ENCODE measurements at places on chromosomes 7 and 10. TPM values are rescaled to one million over a fixed set of nuclear protein-coding genes. Genes with fewer than 3 reads are reported as not detected.
A peak's percentile ranks its signal among the peaks of the same experiment; 100 is the strongest.

Gene NUTM2D
- total RNA-seq, result 7.1 TPM

DNA sequence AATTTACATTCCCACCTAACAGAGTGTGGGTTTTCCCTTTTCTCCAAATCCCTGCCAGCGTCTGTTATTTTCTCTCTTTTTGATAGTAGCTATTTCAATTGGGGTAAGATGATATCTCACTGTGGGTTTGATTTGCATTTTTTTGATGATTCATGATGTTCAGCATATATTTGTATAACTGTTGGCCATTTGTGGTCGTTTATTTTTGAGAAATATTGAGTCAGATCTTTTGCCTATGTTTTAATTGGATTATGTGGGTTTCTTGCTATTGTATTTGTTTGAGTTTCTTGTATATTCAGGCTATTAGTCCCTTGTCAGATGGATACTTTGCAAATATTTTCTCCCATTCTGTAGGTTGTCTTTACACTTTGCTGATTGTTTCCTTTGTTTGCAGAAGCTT lies 193.8 kb downstream of the ABCA13 start:
- H3K36me3 ChIP-seq, result no peaks in the 10 kb centered on the region
- H3K27ac ChIP-seq, result no peak overlapping the region
- H3K4me3 ChIP-seq, result no peak overlapping the region
- no peaks in the 10 kb centered on the region for H3K4me1 ChIP-seq
- no peak for DNase-seq

GRCh38 chr10:32232378-32232777 lies 114.6 kb downstream of the EPC1 start:
- H3K4me3 ChIP-seq, result no peak overlapping the region
- no peaks in the 10 kb centered on the region for H3K4me1 ChIP-seq
- no peak for DNase-seq
- H3K27ac ChIP-seq, result no peak overlapping the region

Gene CPA1
- not detected for total RNA-seq

DNA sequence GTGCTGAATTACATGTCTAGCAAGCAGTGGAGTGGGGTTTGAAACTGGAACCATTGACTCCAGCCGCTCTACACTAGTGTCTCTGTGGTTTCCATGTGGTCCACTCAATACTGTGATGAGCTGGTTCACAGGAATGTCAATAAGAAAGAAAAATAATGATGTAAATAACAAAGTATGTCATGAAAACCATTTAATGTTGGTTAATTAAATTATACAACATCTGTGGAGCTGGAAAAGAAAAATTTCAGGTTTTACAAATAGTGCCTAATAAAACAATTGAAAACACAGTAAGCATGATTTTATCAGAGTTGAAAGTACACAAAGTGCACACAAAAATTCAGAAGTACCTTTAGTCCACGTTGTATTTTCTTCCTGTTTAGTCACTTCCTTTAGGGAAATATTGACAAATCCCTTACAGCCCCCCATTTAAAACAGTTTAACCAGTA lies 28.7 kb upstream of the NAMPT start:
- no peaks in the 10 kb centered on the region for H3K27me3 ChIP-seq
- no peak for DNase-seq
- peak overlapping the region; percentile 16 for H3K27ac ChIP-seq
- no peak overlapping the region for H3K4me3 ChIP-seq
- H3K36me3 ChIP-seq, result no peaks in the 10 kb centered on the region

Gene SLC26A4
- total RNA-seq, result 0.45 TPM

Gene CACNB2
- 63.2 TPM for total RNA-seq

Gene ATOH7
- not detected for total RNA-seq

Gene LGI1
- not detected for total RNA-seq

DNA sequence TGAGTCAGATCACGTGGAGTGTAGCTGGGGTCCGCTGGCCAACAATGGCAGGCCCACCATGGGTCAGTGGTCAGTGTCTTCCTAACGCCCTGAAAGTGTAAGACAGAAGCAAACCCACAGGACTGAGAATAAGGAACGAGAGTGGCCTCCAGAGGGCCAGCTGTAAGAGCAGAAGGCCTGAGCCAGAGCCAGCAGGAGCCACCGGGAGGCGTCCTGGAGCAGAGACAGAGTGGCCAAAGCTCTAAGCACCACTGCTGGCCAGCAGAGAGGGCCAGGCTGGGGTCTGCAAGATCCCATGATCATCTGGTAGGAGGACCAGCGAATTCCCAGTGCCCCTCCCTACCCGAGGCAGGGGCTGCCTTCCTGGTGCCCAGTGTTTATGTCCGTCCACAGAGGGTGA lies 9.2 kb downstream of the CCDC201 start:
- H3K27ac ChIP-seq, result no peak overlapping the region
- no peak overlapping the region for H3K4me3 ChIP-seq
- H3K36me3 ChIP-seq, result no peaks in the 10 kb centered on the region
- H3K4me1 ChIP-seq, result no peaks in the 10 kb centered on the region
- H3K27me3 ChIP-seq, result no peaks in the 10 kb centered on the region
- no peak for DNase-seq

Gene PTPRN2
- 0.69 TPM for total RNA-seq

DNA sequence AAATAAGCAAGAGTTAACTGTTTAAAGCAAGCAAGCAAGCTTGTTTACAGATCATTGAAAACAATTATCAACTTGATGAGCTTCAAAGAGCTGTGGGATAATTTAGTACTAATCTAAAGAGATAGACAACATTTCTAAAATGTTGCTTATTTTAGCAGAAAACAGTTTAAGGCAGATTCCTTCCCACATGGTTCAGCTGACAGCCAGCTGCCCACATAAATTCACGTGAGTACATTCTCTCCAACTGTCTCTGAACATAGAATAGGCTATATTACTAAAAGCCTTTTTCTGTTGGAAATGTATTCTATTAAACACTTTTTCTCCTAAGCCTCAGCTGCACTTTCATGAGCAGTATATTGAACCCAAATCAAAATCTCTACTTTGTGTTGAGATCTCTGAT lies 174.1 kb downstream of the LRRN3 start:
- H3K27me3 ChIP-seq, result no peaks in the 10 kb centered on the region
- no peaks in the 10 kb centered on the region for H3K36me3 ChIP-seq
- DNase-seq, result no peak
- peaks cover 15% of the 10 kb centered on the region for H3K4me1 ChIP-seq

Gene SSC4D
- total RNA-seq, result 0.23 TPM

DNA sequence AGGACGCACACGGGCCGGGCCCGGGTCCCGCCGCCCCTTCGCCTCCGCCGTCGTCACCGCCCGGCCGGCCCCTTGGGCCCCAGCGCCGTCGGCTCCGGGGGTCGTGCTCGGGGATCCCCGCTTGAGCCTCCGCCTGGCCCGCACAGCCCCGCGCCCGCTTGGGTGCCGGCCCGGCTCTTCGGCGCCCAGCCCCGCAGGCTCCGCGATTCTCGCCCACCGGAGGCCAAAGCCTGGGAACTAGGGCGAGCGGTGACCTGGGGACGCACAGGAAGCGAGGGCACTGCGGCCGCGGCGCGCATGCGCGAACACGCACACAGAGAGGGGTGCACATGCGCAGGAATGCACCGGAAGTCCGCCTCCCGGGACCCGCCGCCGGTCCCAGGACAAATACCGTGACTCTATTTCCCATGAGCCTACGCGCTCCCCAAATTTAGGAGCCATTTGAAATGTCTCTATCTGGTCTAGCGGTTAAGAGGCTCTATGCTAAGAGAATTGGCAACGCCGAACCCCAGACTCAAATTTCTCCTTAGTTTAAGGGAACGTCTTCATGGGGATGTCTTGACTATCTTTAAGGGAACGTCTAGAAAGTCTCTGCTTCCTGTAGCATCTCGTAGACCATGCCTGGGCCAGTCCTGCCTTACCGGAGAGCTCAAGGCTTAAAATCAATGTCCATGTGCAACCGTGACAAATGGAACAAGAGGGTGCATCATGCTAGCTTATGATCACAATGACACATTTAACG lies at the start of gene ZNF12:
TSS of gene ZNF12 (minus strand) at position 282 of the 742 bp plus-strand sequence. CDS start 1,774 bp downstream, outside the sequence.
- peak; percentile 99 for DNase-seq
- peaks cover 36% of the 10 kb centered on the region for H3K4me1 ChIP-seq
- no peaks in the 10 kb centered on the region for H3K36me3 ChIP-seq

Gene TEX36
- not detected for total RNA-seq

Gene FXYD4
- total RNA-seq, result not detected

Gene PLEKHS1
- not detected for total RNA-seq

- no peak overlapping the region for H3K4me3 ChIP-seq
- H3K36me3 ChIP-seq, result no peaks in the 10 kb centered on the region
- H3K27ac ChIP-seq, result no peak overlapping the region
- no peaks in the 10 kb centered on the region for H3K4me1 ChIP-seq
These were observed 5.1 kb downstream of the RAPGEF5 start for GRCh38 chr7:22351878-22352277.

DNA sequence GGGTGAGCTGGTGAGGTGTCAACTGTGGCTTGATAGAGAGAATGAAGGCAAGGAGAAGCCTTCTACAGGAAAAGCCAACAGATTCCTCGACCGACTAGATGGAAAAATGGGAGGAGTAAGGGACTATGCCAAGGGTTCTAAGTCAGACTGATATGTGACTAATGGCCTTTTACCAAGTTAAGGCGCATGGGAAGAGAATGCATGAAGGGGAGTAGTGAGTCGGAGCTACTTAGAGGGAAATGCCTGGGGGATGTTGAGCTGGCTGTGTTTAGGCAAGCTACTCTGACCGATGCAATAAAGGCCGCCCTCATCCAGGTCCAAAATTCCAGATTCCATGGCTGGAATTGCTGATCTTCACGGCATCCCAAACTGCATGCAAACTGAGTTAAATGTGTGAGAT lies 48.2 kb downstream of the APBB1IP start:
- H3K27ac ChIP-seq, result peak overlapping the region; percentile 62
- no peak for DNase-seq
- no peak overlapping the region for H3K4me3 ChIP-seq
- H3K27me3 ChIP-seq, result no peaks in the 10 kb centered on the region

DNA sequence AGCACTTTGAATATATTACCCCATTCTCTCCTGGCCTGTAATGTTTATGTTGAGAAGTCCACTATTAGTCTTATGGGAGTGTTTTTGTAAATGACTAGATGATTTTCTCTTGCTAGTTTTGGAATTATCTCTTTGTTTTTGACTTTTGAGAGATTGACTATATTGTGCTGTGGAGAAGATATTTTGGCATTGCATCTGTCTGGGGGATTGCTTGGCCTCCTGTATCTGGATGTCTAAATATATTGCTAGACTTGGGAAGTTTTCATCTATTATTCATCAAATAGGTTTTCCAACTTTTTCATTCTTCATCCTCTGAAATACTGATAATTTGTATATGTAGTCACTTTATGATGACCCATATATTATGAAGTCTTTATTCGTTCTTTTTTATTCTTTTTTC lies 277.1 kb upstream of the PCDH15 start:
- no peaks in the 10 kb centered on the region for H3K4me1 ChIP-seq
- no peak overlapping the region for H3K4me3 ChIP-seq
- no peaks in the 10 kb centered on the region for H3K36me3 ChIP-seq
- H3K27me3 ChIP-seq, result no peaks in the 10 kb centered on the region

DNA sequence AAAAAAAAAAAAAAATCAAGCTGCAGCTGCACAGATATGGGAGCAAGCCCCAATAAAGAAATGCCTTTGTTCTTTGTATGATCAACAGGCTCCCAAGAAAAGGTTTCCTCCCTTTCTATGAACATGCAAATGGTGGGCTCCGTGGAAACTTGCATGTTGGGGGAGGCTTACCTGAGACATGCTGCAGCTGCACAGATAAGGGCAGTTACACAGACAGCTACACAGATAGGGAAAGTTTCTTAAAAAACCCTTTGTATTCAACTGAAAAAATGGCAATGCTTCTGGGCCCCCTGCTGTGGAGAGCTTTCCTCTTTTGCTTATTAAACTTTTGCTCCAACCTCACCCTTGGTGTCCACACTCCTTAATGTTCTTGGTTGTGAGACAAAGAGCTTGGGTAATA lies 29.8 kb upstream of the ZNF746 start:
- H3K27me3 ChIP-seq, result no peaks in the 10 kb centered on the region
- no peaks in the 10 kb centered on the region for H3K36me3 ChIP-seq
- H3K27ac ChIP-seq, result no peak overlapping the region
- H3K4me3 ChIP-seq, result no peak overlapping the region
- no peaks in the 10 kb centered on the region for H3K4me1 ChIP-seq

Gene SKAP2
- total RNA-seq, result 2.9 TPM

- peaks cover 8% of the 10 kb centered on the region for H3K27me3 ChIP-seq
- H3K4me3 ChIP-seq, result no peak overlapping the region
- DNase-seq, result no peak
- no peak overlapping the region for H3K27ac ChIP-seq
- no peaks in the 10 kb centered on the region for H3K4me1 ChIP-seq
These were observed 195.1 kb downstream of the TCERG1L start for GRCh38 chr10:131116216-131116990.

Gene CPXM2
- total RNA-seq, result 1.1 TPM

DNA sequence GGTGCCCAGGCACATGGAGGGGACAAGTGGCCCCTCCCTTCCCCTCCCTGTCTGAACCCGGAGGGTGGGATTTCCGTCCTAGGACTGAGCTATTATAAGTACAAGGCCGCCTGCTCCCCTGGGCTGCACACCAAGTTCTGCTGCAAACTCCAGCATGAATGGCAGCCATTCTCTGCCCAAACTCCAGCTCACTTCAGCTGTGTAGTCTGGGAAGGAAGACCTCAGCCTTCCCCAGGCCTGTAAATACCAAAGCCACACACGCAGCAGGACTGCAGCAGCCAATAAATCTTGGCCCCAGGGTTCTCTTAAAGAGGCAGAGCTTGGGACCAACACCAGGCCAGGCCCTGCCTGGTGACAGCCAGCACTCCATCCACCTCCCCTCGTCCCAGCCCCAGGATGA lies 291.3 kb upstream of the ZMIZ1 start:
- H3K27me3 ChIP-seq, result no peaks in the 10 kb centered on the region
- peaks cover 45% of the 10 kb centered on the region for H3K4me1 ChIP-seq
- peak; percentile 83 for DNase-seq

Gene DOCK4
- 17.3 TPM for total RNA-seq

DNA sequence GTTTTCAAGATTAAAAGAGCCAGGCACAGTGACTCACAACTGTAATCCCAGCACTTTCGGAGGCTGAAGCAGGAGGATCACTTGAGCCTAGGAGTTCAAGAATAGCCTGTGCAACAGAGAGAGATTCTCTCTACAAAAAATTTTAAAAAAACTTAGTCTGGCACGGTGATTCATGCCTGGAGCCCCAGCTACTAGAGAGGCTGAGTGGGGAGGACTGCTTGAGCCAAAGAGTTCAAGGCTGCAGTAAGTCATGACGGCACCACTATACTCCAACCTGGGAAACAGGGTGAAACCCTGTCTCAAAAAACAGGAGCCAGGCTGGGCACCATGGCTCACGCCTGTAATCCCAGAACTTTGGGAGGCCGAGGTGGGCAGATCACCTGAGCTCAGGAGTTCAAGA lies 86.6 kb upstream of the KCTD7 start:
- no peaks in the 10 kb centered on the region for H3K4me1 ChIP-seq
- no peak for DNase-seq
- H3K4me3 ChIP-seq, result no peak overlapping the region
- H3K36me3 ChIP-seq, result peaks cover 29% of the 10 kb centered on the region

GRCh38 chr10:114571316-114571999 lies 86.6 kb downstream of the ABLIM1 start:
- DNase-seq, result no peak
- H3K27ac ChIP-seq, result peak overlapping the region; percentile 20
- no peaks in the 10 kb centered on the region for H3K27me3 ChIP-seq
- H3K4me3 ChIP-seq, result no peak overlapping the region
- peaks cover 18% of the 10 kb centered on the region for H3K36me3 ChIP-seq

- peak; percentile 76 for DNase-seq
- no peaks in the 10 kb centered on the region for H3K27me3 ChIP-seq
- no peaks in the 10 kb centered on the region for H3K36me3 ChIP-seq
- H3K27ac ChIP-seq, result no peak overlapping the region
These were observed 299.8 kb downstream of the HGF start for GRCh38 chr7:81469869-81470723.

Gene GPER1
- 2.0 TPM for total RNA-seq

GRCh38 chr7:45259966-45260646 lies 102.5 kb downstream of the RAMP3 start:
- DNase-seq, result peak; percentile 83
- no peak overlapping the region for H3K27ac ChIP-seq
- no peaks in the 10 kb centered on the region for H3K27me3 ChIP-seq
- no peaks in the 10 kb centered on the region for H3K4me1 ChIP-seq
- H3K36me3 ChIP-seq, result no peaks in the 10 kb centered on the region

Data from heart left ventricle (tissue), 16 donors.